ENCODE measurements at places on chromosomes 13 and 19. TPM values are rescaled to one million over a fixed set of nuclear protein-coding genes. Genes with fewer than 3 reads are reported as not detected.

- H3K4me1 ChIP-seq, result peaks cover 15% of the 10 kb centered on the region
- peak; percentile 56 for DNase-seq
- no peaks in the 10 kb centered on the region for H3K36me3 ChIP-seq
- no peak overlapping the region for H3K4me3 ChIP-seq
- no peak overlapping the region for H3K27ac ChIP-seq
- no peaks in the 10 kb centered on the region for H3K27me3 ChIP-seq
Measured at GRCh38 chr13:73198991-73199411, 140.2 kb downstream of the KLF5 start.

- peak overlapping the region; percentile 77 for H3K4me3 ChIP-seq
- no peak for DNase-seq
- H3K27me3 ChIP-seq, result no peaks in the 10 kb centered on the region
- H3K36me3 ChIP-seq, result peaks cover 2% of the 10 kb centered on the region
Measured at GRCh38 chr19:11504502-11505031, 1.1 kb downstream of the ZNF653 start.

DNA sequence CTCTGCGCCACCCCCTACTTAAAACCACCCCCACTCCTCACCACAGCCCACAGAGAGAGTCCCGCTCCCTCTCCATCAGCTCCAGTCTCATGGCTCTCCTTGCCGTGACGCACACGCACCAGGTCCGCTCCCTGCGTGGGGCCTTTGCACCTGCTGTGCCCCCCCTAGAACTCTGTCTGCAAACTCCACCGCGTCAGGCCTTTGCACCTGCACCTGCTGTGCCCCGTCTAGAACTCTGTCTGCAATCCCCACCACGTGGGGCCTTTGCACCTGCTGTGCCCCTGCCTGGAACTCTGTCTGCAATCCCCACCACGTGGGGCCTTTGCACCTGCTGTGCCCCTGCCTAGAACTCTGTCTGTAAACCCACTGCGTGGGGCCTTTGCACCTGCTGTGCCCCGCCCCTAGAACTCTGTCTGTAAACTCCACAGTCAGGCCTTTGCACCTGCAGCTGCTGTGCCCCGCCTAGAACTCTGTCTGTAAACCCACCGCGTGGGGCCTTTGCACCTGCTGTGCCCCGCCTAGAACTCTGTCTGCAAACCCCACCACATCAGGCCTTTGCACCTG lies 4.2 kb downstream of the SHC2 start:
- no peaks in the 10 kb centered on the region for H3K36me3 ChIP-seq
- H3K27me3 ChIP-seq, result no peaks in the 10 kb centered on the region
- H3K4me1 ChIP-seq, result peaks cover 22% of the 10 kb centered on the region

GRCh38 chr13:32811297-32811800 lies 204.9 kb upstream of the KL start:
- no peak overlapping the region for H3K27ac ChIP-seq
- DNase-seq, result no peak
- H3K27me3 ChIP-seq, result no peaks in the 10 kb centered on the region
- H3K4me3 ChIP-seq, result no peak overlapping the region
- no peaks in the 10 kb centered on the region for H3K4me1 ChIP-seq

DNA sequence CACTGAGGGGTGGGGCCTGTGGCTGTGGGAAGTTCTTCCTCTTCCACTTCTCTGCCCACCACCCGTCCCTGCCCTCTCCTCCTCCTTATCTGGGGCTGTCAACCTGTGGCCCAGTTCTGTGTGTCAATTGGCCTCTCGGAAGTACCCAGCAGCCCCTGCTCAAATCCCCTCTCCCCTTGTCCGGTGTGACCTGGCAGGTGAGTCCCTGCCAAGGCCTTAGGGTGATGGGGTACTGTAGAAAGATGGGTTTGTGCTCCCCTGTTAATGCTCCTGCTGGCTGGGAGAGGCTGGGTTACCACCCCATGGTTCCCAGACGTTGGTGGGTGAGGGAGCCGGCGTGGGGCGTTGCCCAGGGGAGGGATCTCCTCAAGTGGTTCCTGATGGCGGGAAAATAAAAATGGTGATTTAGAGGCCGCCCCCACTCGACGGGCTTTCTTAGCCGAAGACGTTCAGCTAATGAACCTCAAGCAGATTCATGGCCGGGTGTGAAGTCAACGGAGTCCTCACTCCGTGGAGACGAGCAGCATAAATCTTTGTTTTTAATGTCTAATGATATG lies 141.2 kb downstream of the URI1 start:
- no peak overlapping the region for H3K27ac ChIP-seq
- H3K27me3 ChIP-seq, result peaks cover 6% of the 10 kb centered on the region
- no peak overlapping the region for H3K4me3 ChIP-seq
- H3K36me3 ChIP-seq, result no peaks in the 10 kb centered on the region
- H3K4me1 ChIP-seq, result no peaks in the 10 kb centered on the region

DNAJB1 gene
- 87.5 TPM for total RNA-seq

DNA sequence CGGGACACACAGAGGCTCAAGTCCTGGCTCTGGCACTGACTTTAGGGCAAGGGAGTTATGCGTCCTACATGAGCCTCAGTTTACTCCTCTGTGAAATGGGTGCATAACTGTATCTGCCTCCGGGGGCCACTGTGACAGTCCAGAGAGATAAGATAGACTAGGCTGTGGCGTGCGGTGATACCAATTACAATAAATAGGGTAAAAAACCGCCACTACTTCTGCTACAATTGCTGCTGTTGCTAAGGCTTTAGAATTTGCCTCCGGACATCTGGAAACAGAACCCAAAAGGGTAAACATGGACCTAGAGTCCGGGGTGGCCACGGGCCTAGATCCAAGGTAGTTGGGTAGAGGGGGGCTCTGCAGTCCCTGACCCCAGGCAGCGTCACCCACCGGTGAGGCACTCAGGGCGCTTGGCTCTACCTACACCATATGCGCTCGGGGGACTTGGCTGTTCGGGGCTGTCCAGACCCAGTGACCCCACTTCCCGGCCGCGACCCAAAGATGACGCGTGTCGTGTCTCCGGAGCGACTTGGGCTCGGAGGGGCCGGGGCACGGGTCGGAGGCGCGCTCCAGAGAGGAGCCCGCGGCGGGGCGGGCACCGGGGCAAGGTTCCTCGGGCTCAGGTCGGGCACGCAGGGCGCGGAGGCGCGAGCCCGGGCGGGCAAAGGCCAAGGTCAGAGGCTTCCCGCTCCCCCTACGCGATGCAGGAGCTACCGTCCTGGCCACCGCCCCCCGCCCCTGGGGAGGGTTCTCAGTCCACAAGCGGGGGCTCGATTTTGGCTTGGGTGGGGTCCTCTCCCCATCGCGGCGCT lies 1.1 kb downstream of the INSR start:
- peak; percentile 21 for DNase-seq
- peak overlapping the region; percentile 89 for H3K4me3 ChIP-seq
- no peaks in the 10 kb centered on the region for H3K36me3 ChIP-seq

DNA sequence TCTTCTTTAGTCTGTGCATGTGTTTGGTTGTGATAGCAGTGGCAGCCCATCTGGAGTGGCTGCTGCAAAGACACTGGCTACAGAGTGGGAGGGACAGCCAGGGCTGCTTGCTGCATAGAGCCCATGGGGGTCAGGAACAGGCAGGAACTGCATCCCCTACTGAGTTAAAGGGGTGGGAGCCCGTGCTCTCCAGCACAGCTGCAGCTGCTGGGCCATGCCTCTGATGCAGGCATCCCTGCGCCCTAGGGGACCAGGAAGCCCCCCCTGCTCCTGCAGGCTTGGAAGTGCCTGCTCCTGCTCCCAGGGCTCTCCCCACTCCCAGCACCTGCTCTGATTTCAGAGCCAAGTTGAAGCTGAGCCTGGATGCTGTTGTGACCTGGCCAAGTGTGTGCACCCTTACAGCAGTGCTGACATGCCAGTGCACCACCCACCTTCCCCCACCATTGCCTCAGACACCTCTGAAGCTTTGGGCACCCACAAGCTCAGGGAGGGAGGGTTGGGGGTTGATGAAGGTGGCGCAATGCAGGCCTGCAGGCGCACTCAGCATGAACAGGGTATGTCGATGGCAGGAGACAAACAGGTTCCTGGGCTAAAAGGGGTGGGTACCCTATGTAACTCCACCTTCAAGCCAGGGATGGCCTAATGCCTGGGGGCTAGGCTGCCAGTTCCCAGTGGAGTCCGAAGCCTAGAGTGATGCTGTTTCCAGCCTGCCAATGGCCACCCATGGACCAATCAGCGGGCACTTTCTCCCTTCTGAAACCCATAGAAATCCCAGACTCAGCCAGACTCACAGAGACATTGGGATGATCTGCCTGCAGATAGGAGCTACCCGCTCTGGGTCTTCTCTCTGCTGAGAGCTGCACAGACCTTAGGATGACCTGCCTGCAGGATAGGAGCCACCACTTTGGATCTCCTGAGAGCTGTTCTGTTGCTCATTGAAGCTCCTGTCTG lies 919.9 kb upstream of the MIR17HG start:
- H3K27me3 ChIP-seq, result no peaks in the 10 kb centered on the region
- H3K4me3 ChIP-seq, result no peak overlapping the region
- H3K27ac ChIP-seq, result no peak overlapping the region
- no peaks in the 10 kb centered on the region for H3K36me3 ChIP-seq
- H3K4me1 ChIP-seq, result no peaks in the 10 kb centered on the region

- H3K36me3 ChIP-seq, result no peaks in the 10 kb centered on the region
- peaks cover 5% of the 10 kb centered on the region for H3K27me3 ChIP-seq
- H3K4me1 ChIP-seq, result 0 out of 2 replicates have a peak, but pooled peaks cover 7% of the 10 kb centered on the region
- no peak overlapping the region for H3K27ac ChIP-seq
- no peak overlapping the region for H3K4me3 ChIP-seq
Measured at GRCh38 chr13:34346626-34347025, 528.7 kb downstream of the RFC3 start.

- no peaks in the 10 kb centered on the region for H3K27me3 ChIP-seq
- no peaks in the 10 kb centered on the region for H3K4me1 ChIP-seq
- DNase-seq, result no peak
- peaks cover 48% of the 10 kb centered on the region for H3K36me3 ChIP-seq
- no peak overlapping the region for H3K4me3 ChIP-seq
Measured at GRCh38 chr13:113531041-113531873, 40.7 kb upstream of the DCUN1D2 start.

- H3K27ac ChIP-seq, result no peak overlapping the region
- H3K4me1 ChIP-seq, result no peaks in the 10 kb centered on the region
- no peaks in the 10 kb centered on the region for H3K27me3 ChIP-seq
- DNase-seq, result no peak
- no peak overlapping the region for H3K4me3 ChIP-seq
Measured at GRCh38 chr13:97802213-97802612, 151.3 kb upstream of the IPO5 start.

- H3K27ac ChIP-seq, result no peak overlapping the region
- H3K4me3 ChIP-seq, result no peak overlapping the region
- DNase-seq, result no peak
Measured at GRCh38 chr13:77031656-77032243, 4.8 kb upstream of the FBXL3 start.

DNA sequence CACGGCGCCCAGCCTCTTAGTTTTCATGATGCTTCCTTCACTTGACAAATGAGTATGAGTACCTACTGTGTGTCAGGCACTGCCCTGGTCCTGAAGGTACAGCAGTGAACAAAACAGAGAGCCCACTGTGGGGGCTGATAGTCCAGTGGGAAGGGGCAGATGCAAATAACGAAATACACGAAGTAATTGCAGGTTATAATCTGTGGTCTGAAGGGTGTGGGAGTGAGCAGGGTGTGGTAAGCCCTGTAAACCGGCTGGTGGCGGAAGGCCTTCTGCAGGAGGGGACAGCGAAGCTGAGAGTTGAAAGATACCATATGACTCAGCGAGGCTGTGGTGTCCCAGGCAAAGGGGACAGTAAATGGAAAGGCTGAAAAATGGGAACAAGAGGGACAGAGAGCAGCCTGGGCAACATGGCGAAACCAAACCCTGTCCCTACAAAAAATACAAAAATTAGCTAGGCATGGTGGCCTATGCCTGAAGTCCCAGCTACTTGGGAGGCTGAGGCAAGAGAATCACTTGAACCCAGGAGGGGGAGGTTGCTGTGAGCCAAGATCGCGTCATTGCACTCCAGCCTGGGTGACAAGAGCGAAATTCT lies 60.5 kb downstream of the MAP4K1 start:
- H3K27ac ChIP-seq, result no peak overlapping the region
- no peak overlapping the region for H3K4me3 ChIP-seq
- no peaks in the 10 kb centered on the region for H3K4me1 ChIP-seq
- no peaks in the 10 kb centered on the region for H3K27me3 ChIP-seq

SH2D3A gene
- 1.0 TPM for total RNA-seq

ELOF1 gene
- total RNA-seq, result 43.2 TPM

DNA sequence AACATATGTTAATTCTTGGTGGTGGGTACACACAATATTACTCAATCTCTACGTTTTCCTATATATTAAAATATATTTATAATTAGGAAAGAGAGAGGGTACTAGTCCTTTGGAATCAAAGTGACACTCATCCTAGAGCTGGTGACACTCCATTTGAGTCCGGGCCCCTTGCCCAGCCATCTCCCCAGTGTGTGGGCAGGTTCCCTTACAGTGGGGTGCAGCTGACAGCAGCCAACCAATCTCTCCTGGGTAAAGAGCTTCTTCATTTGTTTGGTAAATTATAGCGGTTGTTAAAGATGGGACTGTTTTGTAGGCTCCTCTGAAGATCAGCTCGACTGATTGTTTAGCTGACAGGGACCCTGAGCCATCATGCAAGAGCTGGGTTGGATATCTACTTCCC lies 37.2 kb upstream of the RGCC start:
- no peaks in the 10 kb centered on the region for H3K36me3 ChIP-seq
- no peak overlapping the region for H3K27ac ChIP-seq
- no peak overlapping the region for H3K4me3 ChIP-seq
- H3K4me1 ChIP-seq, result peaks cover 17% of the 10 kb centered on the region
- no peaks in the 10 kb centered on the region for H3K27me3 ChIP-seq
- no peak for DNase-seq

DNA sequence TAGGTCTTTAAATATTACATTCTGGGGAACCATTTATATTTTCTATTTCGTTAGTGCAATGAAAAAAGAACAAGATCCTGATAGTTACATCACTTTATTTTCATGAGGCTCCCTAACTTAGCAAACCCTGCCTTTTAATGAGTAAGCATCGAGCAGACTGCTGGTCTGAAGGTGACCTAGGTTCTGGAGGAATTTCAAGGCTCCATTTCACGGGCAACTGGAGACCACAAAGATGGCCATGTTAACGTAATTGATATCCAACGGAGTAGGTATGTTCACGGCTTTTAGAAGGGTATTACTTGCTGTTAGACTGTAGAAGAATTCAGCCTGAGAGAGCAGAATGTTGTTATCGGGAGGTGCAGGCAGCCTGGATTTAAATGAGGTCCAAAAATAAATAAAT lies 1597.6 kb downstream of the EFNB2 start:
- H3K4me1 ChIP-seq, result no peaks in the 10 kb centered on the region
- no peak overlapping the region for H3K4me3 ChIP-seq
- DNase-seq, result no peak
- H3K27me3 ChIP-seq, result no peaks in the 10 kb centered on the region
- no peak overlapping the region for H3K27ac ChIP-seq
- H3K36me3 ChIP-seq, result no peaks in the 10 kb centered on the region

DNA sequence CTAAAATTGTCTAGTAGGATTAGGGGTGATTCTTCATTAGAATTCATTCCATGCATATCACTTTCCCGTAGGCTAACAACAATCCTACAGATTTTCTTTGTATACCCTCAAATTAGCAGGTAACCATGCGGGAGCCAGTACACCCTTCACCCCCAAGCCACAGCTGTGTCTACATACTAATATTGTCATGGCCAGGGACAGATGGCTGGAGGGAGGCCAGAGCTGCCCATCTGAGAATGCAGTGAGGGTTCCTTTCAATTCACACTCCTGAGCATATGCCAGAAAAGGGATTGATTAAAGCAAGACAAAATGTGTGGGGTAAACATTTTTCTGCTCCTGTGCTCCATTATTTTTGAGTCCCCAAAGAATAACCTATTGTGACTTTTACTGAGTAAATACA lies 68.9 kb downstream of the FREM2 start:
- no peaks in the 10 kb centered on the region for H3K36me3 ChIP-seq
- H3K4me3 ChIP-seq, result no peak overlapping the region
- no peak for DNase-seq
- H3K27ac ChIP-seq, result no peak overlapping the region
- H3K27me3 ChIP-seq, result no peaks in the 10 kb centered on the region
- H3K4me1 ChIP-seq, result no peaks in the 10 kb centered on the region

DLL3 gene
- 0.53 TPM for total RNA-seq

CD70 gene
- total RNA-seq, result not detected
